ENCODE measurements at places on chromosomes 2 and 18.

GRCh38 chr2:24840164-24840869, 47.1 kb downstream of the CENPO start:
- DNase-seq: no peak

GRCh38 chr2:223668302-223668998, 66.3 kb upstream of the SCG2 start:
- no peak for DNase-seq

DNA sequence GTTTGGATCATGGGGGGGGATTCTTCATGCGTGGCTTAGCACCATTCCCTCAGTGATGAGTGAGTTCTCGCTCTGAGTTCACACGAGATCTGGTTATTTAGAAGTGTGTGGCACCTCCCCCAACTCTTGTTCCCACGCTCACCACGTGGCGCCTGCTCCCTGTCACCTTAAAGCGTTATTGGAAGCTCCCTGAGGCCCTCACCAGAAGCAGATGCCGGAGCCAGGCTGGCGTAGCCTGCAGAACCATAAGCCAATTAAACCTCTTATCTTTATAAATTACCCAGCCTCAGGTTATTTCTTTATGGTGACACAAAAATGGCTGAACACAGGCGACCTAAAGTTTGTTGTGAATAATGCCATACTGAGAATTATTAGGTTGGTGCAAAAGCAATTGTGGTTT, 10.5 kb upstream of the MTCL1 start:
- DNase-seq: no peak

GRCh38 chr18:6561016-6561415, 146.3 kb upstream of the L3MBTL4 start:
- DNase-seq: no peak

- DNase-seq: no peak
Measured at GRCh38 chr2:147456779-147457178, 388.1 kb upstream of the ACVR2A start.

DNA sequence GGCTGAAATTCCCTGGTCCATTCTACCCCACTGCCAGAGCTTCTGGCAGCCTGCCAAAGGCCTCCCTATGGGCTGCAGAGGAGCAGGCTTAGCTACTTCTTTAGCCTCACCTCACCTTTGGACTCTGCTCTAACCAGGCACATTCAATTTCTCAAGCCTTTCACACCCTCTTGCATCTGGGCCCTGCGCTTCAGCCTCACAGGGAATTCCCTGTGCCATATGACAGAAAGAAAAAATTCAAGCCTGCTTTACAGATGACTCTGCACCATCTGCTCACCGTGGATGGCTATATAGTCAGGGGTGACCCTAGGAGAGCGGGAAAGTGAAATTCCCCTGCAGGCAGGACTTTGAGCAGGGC, 62.5 kb downstream of the REEP1 start:
- no peak for DNase-seq

DNA sequence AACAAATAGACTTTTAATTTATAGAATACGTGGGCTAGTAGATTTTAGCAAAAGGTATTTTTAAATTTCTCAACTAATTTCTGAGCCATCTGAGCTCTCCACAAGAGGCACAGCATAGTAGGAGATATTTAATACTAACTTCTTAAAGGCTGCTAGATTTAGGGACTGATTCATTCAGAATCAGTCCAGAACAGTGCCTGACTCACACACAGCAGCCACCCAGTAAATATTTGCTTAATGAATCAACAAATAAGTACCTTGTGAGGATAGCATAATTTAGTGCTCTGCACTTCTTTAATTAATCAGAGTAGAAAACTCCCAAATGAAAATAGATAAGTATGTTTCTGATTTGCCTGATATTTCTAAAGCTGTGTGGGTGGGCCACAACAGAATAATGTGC, 35.6 kb upstream of the SYT4 start:
- DNase-seq: no peak

GRCh38 chr2:15673919-15674636, 82.4 kb downstream of the DDX1 start:
- DNase-seq: no peak

DNA sequence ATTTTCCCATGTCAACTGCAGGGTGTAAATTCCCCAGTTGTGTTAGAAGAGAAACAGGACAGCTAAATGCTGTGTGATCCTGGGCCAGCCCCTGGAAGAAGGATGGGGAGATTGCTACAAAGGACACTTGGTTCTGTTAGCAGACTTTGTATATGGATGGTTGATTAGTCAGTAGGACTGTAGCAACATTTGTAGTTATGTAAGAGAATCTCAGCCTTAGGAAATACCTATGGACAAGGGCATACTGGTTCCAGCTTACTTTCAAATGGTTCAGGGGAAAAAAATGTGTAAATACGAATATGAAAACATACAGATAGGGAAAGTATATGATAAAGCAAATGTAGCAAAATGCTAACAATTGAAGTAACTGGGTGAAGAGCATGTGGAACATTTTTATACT, 47.6 kb downstream of the GNAL start:
- no peak for DNase-seq

DNA sequence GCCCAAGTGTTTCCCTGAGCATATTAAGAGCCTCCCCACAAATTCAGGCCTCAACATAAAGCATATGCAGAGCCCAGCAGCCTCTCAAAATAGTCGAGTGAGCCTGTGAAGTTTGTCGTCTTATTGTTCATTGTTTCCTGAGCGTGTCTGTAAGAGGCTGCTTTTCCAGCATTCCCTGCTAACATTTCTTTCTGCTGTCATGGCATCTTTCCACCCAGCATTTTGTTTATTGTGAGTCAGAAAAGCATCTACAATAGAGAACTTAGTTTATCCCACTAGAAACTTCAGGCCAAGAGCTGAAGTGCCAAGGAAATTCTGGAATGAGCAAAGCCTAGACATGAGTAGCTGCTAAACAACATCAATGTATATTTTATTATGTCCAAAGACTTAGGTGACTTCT, 46.3 kb upstream of the STAM2 start:
- no peak for DNase-seq

GRCh38 chr18:38980420-38980819, 1414.8 kb upstream of the CELF4 start:
- no peak for DNase-seq

GRCh38 chr2:144950899-144951560, 431.1 kb upstream of the ZEB2 start:
- no peak for DNase-seq

GRCh38 chr2:139773720-139774277, 993.6 kb upstream of the NXPH2 start:
- DNase-seq: no peak

- DNase-seq: no peak
Measured at GRCh38 chr2:225472161-225472560, 72.7 kb downstream of the NYAP2 start.

Measured in T-helper 17 cell (primary cell).